Cardiac fibroblast (primary cell): ENCODE measurements at places on chromosomes 13 and 19.
A peak's percentile ranks its signal among the peaks of the same experiment; 100 is the strongest.

- DNase-seq = no peak
Observed at GRCh38 chr19:39475748-39476147, 4.9 kb upstream of the TIMM50 start.

DNA sequence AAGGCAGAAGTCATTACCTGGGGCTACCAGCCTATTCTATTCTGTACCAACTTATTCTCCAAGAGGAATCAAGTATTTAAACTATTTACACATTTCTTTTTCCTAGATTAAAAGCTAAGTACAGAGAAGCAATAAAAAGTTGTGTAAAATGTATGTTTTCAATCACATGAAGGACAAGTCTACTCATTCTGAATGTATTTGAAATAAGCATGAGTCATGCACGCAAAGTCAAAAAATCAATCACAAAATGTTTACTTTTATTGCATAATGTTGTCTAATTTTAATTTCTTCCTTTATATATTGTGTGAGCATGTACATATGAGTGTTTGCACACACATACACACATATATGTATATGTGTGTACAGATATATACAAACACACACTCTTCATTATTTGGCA lies 136.7 kb downstream of the DACH1 start:
- no peak for DNase-seq

GRCh38 chr13:20363603-20364002 lies 131.5 kb upstream of the GJB6 start:
- DNase-seq = no peak

- DNase-seq = no peak
Observed at GRCh38 chr19:43723588-43723987, 7.7 kb downstream of the IRGC start.

GRCh38 chr19:43755256-43755801 lies 567 bp upstream of the SMG9 start:
- peak; percentile 78 for DNase-seq

DNA sequence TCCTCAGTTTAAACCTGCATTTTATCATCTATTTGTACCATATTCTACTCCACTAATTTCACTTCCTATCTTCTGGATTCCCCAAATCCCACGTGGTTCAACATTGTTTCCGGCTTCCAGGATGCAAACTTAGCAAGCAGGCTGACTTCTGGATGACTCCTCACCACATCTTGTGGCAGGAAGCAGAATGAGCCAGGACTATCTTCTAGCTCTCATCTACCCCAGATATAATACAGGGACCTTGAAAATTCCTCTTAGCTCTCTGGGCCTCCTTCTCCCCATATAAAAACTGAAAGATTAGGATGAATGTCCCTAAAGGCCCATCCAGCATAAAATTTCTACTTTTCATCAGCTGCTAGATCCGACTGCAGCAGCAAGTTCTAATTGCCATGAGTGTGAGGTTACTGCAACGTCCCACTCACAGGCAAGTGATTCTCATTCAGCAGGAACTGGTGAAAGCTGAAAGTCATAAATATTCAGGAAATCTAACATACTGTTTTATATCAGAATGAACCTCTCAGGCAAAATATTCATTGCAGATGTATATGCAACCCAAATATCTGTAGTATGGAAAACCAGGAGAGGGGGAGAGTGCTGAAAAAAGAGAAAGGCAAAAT lies 93.4 kb downstream of the KCTD12 start:
- peak; percentile 85 for DNase-seq

GRCh38 chr13:23159205-23159759 lies 21.5 kb upstream of the SGCG start:
- peak; percentile 53 for DNase-seq

DNA sequence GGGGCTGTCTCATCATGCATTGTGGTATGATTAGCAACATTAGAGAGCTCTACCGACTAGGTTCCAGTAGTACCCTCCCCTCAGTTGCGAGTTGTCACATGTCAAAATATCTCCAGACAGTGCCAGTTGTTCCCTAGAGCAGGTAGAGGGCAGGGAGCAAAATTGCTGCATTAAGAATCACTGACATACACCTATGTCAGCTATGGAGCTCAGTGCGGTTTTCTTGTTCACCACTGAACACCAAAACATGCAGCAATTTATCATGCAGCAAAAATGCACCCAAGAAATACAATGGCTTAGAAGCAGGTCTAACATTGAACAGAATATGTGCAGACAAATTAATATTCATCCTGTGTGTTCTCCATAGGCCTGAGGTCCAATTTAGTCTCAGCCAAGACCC lies 186.9 kb upstream of the STARD13 start:
- DNase-seq = no peak

- DNase-seq = peak; percentile 63
Observed at GRCh38 chr19:16325641-16326400, 1.2 kb downstream of the KLF2 start.

DNA sequence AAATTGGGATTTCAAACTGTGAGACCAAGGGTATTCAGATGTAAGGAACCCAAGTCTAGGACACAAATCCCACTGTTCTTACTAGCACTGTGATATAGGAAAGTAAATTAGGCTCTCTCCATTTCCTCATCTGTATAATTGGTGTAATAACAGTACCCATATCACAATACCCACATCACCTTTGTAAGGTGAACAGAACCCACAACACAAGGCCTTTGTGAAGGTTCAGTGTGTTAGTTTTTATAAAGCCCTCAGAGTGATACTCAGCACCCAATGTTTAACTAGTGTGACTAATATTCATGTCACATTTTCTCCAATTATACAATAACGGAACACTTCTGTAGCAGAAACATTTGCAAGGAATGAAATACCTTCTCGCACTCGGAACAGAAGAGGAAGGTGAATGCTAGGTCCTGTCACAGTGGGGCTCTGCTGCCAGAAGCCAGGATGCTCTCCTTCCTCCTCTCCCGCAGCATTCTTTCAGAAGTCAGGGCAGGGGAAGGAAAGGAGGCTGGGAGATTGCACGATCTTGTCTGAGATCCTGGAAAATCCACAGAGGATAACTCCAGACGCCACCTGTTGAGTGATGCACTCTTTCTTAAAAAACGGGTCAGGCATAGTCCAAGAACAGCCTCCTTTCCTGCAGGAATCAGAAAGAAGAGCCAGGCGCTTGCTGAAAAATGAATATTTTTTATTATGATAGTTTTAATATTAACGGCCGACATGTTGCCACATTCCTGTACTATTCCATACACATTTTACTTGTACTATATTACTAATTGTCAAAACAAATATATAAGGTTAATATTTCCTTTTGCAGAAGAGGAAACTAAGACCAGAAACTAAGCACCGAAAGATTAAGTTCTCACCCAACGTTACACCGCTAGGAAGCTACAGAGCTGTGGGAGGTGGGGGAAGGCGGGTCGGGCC lies 762 bp downstream of the ZNF45 start:
- DNase-seq = peak; percentile 10

GRCh38 chr19:2449019-2449418 lies 7.7 kb downstream of the LMNB2 start:
- no peak for DNase-seq

DNA sequence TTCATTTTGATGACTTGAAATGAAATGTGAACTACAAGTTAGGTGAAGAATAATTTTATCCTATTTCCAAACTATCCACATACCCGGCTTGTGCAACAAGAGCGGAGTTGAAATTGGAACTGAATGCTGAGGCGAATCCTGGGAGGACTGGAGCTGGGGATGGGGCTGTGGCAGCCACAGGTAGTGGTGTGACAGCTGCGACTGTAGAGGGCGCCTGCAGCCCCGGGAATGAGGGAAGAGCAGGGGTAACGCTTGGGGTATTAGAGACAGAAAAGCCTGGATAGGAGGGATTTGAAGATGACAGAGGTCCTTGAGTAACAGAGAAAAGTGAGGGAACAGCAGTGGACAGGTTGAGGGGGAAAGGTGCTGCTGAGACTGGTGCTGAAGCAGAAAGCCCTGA lies 22.0 kb upstream of the STOML3 start:
- DNase-seq = no peak

DNA sequence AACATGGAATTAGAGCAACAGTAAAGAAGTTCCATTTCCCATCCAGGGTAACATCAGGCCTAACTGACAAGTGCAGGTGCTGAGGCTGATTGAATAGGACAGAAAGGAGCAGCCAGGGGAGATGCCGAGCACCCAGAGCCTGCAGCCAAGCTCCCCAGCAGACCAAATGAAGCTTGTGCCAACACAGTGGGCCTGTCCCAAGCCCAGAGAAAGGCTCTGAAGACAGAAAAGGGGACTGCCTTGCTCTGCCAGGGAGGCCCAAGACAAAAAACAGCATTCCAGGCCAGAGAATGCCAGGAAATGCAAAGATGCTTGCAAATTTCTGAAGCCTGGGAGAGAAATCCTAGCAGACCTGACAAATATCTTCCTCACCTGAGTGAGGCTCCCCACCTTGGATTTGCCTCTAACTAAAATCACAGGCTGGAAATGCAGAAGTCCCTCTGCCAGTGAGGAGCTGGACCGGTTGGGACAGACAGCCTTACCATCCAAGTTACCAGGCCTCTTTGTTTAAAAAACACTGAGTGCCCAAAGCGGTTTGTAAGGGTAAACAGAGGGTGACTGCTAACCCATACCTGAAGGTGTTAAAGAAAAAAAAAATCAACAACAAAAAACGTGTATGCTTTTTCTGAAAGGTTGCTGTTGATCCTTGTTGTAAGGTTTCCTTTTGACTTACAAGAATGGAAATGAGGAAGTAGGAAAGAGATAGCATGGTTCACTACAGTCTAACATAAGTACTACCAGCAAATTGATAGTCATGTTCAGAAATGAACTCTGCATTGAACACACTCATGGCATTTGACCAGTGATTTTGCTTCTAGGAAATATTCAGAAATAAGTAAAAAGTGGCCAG lies 11.8 kb upstream of the HMGB1 start:
- no peak for DNase-seq

GRCh38 chr13:31674051-31674450 lies 65.3 kb upstream of the RXFP2 start:
- peak; percentile 51 for DNase-seq

GRCh38 chr19:51450730-51451307 lies 7.4 kb downstream of the SIGLEC8 start:
- DNase-seq = no peak

DNA sequence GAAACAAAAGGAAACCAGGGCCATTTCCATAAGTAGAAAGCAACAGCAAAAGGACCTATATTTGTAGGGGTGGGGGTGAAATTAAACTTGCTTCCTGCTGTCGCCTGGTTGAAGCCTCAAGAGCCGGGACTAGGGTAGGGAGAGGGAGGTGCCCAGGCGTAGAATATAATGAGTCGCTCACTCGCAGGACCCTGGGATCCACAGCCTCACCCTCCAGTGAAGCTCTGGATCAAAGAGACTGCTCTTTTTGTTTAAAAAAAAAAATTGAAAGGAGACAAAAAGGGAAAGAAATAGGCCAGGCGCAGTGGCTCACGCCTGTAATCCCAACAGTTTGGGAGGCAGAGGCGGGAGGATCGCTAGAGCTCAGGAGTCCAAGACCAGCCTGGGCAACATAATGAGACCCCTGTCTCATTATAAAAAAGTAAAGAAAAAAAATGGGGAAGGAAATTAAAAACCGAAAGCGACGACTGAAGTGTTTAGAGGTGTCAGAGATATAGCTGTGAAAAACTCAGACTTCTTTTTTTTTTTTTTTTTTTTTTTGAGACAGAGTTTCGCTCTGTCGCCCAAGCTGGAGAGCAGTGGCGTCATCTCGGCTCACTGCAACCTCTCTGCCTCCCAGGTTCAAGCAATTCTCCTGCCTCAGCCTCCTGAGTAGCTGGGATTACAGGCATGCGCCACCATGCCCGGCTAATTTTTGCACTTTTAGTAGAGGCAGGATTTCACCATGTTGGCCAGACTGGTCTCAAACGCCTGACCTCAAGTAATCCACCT lies 10.9 kb upstream of the ADGRE5 start:
- DNase-seq = no peak

GRCh38 chr19:13849991-13850909 lies 26.7 kb upstream of the NANOS3 start:
- peak; percentile 90 for DNase-seq

GRCh38 chr13:38180670-38181069 lies 169.0 kb upstream of the UFM1 start:
- DNase-seq = no peak

GRCh38 chr19:10069046-10069445 lies 17.1 kb upstream of the SHFL start:
- DNase-seq = peak; percentile 19

DNA sequence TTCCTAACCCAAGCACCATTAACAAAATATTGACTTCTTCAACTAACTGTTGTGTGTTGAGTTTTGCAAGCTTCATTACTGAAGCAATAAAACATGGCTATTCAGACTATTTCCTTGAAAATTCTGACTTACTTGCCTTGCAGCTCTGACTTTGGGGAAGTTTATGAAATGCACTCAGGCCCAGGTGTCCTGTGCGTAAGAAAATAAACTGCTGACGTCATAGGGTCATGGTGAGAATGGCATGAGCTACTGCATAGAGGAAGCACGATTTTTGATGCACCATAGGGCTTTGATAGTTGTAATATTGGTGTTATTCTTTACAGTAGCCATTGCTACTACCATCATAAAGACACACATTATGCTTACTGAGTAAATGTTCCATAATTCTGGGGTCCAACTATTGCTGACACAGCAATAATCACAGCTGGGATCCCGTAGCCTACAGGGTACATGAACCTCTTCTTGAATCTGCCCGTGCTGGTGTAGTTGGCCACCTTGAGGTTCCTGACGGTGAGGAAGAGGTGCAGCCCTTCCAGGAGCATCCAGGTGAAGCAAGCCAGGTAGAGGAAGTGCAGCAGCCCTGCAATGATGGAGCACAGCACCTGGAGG lies 57.9 kb downstream of the MBD3L2B start:
- DNase-seq = no peak

DNA sequence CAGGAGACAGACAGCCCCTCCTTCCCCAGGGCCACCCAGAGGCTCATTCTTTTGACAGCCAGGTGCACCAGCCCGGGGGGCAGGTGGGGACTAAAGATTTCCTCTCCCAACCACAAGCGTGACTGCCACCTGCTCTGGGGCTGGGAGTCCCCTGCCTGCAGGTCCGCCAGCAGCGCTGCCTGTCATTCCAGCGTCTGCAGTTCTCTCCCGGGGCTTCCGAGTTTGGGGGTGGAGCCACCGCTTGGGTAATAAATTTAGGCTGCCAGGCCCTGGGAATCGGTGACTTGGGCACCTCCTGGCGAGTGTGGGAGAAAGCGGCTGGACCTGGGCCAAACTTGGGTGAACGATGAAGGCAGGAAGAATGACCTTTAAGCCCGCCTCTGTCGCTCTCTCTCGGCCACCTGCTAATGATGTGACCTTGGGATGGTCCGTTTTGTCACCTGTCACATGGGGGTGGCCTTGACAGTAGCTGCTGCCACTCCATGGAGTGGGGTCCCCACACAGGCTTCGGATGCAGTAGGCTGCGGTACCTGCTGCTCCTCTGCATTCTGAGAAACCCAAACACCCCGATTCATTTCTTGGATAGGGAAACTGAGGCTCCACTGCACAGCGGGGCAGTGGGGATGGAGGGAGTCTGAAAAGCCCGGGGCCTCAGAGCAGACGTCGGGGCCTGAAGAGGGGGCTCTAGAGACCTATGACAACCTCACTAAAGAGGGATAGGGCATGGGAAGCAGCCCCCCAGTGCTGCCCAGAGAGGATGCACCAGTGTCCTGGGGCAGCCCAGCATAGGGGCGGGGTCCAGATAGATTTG lies 12.8 kb downstream of the FUT6 start:
- DNase-seq = peak; percentile 47

- no peak for DNase-seq
Observed at GRCh38 chr19:13003081-13003480, 7.8 kb downstream of the NFIX start.

- no peak for DNase-seq
Observed at GRCh38 chr13:51913421-51914136, 51.8 kb downstream of the CCDC70 start.

- no peak for DNase-seq
Observed at GRCh38 chr19:7691497-7691896, 10.4 kb downstream of the FCER2 start.

- DNase-seq = peak; percentile 47
Observed at GRCh38 chr13:33270895-33271538, 14.5 kb downstream of the STARD13 start.
